Hypothalamus (tissue), 51 donors: ENCODE measurements at places on chromosomes 7 and 10.

GRCh38 chr7:77995717-77996116 lies 197.1 kb downstream of the PHTF2 start:
- no peak for DNase-seq

- DNase-seq = no peak
These were observed 118.2 kb upstream of the PPIF start for GRCh38 chr10:79229071-79229541.

- no peak for DNase-seq
These were observed 16.8 kb downstream of the LAT2 start for GRCh38 chr7:74226633-74227032.

GRCh38 chr10:85864868-85865526 lies 501.6 kb downstream of the GRID1 start:
- no peak for DNase-seq

DNA sequence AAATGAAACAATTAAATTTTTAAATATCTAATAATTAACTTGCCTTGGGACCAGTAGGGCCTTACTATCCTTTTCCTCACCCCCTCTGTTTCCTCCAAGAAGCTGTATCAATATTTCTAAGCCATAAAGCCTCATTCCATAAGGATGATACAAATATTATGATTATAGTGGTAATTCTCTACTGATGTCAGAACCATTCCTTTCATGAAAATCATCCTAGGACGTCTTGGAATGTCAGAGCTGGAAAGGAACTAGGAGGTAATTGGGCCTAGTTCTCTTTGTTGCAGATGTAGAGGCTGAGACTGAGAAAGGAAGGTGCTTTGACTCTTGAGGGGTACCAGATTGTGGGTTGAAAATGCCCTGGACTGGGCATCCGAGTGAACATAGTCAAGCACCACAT lies 766.7 kb upstream of the GHITM start:
- no peak for DNase-seq
